ENCODE measurements at places on chromosomes 7 and 10.

GRCh38 chr7:144824360-144824759, 11.5 kb downstream of the TPK1 start:
- no peak for DNase-seq

DNA sequence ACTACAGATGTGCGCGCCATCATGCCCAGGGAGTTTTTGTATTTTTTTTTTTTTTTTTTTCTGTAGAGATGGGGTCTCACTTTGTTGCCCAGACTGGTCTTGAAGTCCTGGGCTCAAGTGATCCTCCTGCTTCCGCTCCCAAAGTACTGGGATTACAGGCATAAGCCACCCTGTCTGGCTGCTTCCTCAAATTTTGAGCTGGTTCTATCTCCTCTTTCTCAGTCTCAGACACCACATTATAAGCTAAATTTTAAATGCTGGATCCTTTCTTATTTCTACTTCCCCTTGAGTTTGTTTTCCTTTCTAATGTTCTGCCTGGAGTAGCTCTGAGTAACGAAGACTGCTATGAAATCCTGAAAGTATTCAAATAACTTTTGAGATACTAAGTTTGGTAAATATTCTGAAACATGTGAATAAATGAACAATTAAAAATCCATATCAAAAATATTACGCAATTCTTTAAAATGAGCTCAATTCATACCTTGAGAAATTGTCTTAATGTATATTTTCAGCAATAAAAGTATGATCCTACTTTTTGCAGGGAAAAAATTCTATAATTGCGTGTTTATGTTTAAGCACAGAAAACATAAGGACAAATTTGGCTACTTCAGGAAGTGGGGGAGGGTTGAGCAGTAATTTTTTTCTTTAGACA, 15.0 kb downstream of the TCAF1 start:
- DNase-seq = no peak

GRCh38 chr7:36605261-36606051, 118.8 kb downstream of the AOAH start:
- DNase-seq = no peak

DNA sequence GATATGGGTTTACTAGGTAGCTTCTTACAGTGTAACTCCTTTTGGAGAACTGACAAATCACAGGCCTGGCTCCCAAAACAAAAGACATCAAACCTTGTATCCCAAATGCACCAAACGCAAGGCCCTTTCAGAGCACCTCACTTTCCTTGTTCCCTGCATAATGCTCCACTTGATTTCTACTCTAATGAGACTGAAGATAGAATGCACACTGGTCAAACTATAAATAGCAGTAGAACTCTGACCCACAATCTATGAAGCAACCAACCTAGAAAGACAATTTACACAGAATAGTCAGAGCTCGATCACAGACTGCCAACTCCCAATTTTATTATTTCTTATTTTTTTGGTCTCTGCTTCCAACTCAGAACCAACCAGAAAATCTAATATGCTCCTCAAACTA, 214.4 kb downstream of the CACNA2D1 start:
- DNase-seq = no peak

- no peak for DNase-seq
Observed at GRCh38 chr7:50411332-50411731, 38.8 kb downstream of the FIGNL1 start.

DNA sequence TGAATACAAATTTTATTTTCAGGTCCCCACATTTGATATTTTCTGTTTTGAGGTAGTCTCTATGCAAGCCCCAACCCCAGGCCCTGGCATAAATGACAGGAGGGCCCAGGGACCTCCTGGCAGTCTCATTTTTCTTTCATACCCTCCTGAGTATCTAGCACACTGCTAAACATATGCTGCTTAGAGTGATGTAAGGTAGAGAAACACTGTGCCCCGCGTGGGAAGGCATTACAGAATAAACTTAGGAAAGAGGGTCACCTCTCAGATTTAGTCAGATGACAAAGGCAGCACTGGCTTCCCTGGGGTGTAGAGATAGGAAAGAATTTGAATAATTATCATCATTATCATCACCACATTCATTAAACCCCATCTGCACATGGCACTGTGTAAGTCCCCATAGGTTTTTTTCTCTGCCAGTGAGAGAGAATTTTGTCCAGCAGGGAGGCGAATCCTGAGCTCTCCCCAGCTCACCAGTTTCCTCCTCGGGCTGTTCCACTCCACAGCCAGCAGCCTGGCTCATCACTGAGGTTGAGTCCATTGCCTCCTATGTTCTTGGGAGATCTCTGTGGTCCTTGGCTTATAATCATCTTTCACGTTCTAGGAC, 507.3 kb upstream of the GALNT17 start:
- no peak for DNase-seq

DNA sequence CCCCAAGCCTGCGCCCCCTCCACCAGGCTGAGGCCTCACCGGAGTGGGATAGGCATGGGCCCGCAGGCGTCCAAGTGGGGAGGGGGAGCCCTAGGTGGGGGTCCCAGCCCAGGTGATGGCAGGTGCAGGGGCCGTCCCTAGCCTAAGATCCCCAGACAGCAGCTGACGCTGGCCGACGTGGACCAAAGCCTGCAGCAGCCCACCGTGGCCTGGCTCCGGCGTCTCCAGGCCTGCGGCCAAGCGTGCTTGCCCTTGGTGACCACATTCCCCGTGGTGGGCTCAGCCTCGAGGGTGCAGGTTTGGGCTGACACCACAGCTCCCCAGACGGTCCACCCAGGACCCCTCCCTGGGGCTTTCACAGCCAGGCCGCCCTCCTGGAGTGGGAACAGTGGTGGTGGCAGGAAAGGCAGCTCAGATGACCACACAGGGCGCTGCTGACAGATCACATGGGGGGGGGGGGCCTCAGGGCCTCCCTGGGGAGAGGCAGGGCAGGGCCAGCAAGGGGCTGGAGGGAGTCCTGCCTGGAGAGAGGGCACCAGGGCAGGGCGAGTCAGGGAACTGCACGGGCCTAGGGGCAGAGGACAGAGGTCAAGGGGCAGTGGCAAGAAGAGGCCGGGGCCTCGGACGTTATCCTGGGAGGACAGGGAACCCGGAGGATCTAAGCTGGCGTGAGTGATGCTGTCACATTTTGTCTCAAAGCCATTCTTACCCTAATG, 767 bp upstream of the ADAM8 start:
- no peak for DNase-seq

DNA sequence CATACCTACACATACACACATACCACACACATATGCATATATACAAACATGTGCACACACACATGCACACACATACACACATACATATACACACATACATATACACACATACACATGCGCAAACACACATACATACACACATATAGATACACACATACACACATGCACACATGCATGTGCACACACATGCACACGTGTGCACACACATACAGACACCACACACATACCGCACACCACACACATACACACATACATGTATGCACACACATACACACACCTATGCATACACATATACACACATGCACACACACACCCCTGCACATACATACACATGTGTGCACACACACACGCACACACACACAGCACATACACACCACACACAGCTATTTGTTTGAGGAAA, 236.5 kb downstream of the WDR11 start:
- DNase-seq = no peak

GRCh38 chr7:92421676-92422435, 25.4 kb upstream of the GATAD1 start:
- no peak for DNase-seq

DNA sequence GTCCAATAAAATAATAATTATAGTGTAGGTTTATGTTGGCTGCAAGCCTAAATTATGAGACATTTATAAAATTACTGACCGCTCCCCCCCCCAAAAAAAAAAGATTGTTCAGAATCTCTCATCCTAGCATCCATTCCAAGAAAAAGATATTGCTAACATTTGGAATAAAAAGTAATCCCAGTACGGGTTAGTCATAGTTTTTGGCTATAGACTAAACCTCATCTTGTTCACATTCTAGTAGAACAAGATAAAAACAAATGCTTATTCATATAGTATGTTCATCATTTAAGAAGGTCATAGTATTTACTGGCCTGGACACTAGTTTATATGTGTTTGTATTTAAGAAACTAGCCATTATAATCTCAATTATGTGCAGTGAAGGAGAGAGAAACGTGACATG, 44.0 kb downstream of the ADK start:
- DNase-seq = no peak

GRCh38 chr7:121440857-121441503, 44.9 kb upstream of the FAM3C start:
- DNase-seq = no peak

GRCh38 chr7:10708447-10708846, 265.2 kb upstream of the PHF14 start:
- DNase-seq = no peak

- DNase-seq = no peak
Observed at GRCh38 chr7:158606129-158606528, 18.5 kb upstream of the PTPRN2 start.

DNA sequence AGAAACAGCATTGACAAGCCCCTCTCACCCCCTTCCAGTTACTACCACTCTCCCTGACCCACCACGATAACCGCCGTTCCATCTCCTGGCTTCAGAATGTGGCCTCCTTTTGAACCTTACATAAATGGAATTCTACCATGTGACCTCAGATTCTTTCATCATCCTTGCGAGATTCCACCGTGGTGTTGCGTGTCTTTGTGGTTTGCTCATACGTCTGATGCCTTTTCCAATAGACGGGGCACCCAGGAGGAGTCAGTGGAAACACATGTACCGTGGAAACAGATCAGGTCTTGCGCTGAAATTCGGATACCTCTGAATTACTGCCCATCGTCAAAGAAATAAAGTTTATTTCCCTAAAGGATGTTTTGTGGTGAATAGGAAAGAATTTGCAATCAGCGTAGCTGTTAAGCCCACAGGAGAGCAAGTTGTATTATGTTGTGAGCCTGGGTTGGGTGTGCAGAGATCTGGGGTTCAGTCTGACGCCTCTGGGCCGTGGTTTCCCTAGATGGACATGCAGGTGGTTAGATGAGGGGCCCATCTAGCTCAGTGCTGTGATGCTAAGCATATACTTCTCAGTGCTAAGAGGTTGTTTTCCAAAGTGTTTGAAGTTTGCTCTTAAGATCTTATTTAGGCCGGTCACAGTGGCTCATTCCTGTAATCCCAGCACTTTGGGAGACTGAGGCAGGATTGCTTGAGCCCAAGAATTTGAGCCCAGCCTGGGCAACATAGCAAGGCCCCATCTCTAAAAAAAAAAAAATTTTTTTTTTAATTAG, 29.1 kb downstream of the GTF2IRD1 start:
- no peak for DNase-seq

- DNase-seq = no peak
Observed at GRCh38 chr10:7804741-7805140, 13.6 kb upstream of the TAF3 start.

GRCh38 chr10:36464291-36464690, 661.1 kb upstream of the ANKRD30A start:
- DNase-seq = no peak
